Endothelial cell (in vitro differentiated cells): ENCODE measurements at places on chromosomes 12 and 14.

DNA sequence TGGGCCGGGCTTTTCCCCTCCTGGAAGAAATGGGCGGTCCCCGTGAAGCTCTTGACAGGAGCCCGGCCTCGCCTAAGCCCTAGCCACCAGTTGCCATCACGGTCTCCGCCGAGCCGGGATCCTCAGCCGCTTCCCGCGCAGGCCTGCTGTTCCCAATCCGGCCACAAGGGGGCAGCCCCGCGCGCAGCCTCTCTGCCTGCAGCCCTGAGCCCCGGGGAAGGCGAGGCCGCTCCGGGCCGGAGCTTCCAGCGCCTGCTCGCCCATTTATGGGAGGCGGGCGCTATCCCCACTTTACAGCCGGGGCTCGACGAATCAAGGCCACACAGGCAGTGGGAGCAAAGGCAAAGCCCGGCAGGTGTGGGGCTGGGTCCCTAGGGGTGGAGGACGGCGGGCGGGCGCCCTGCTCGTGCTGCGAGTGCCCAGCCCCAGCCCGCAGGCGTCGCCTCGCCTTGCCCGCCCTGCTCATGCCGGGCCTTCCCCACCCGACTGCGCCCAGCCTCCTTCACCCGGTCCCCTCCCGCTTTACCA lies 61.5 kb downstream of the LGMN start:
- DNase-seq = peak; percentile 98

DNA sequence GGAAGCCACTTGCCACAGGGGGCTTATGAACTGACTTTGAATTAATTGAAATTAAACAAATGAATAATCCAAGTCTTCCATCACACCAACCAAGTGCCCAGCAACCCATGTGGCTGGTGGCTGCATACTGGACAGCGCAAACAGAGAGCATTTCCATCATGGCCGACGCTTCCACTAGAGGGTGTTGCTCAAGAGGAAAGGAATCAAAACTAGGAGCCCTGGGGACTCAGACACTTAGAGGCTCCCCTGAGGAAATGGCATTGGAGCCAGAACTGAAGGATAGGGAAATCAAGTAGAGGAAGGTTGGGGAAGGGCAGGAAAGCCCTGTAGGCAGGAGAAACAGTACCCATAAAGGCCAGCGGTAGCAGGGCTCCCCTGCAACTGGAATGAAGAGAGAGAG lies 50.6 kb upstream of the NUAK1 start:
- no peak for DNase-seq

- no peak for DNase-seq
These were observed 59.2 kb upstream of the PELI2 start for GRCh38 chr14:56059054-56059453.

DNA sequence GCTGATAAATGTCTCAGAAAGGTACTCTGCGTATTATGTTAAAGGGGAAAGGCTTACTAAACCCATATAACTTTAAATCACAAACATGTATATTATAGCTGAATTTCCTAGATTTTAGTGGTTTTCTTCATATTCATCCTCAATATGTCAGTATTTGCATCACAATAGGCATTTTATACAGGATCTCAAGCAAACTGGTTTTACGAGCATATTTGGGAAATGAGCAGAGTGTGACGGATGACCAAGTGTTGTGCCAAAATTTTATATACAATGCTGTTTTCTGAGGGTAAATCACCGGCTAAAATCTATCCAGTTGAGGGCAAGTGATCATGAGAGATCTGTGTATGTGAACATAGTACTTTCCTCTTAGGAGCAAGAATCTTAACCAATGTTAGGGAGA lies 8.4 kb downstream of the CPM start:
- no peak for DNase-seq

DNA sequence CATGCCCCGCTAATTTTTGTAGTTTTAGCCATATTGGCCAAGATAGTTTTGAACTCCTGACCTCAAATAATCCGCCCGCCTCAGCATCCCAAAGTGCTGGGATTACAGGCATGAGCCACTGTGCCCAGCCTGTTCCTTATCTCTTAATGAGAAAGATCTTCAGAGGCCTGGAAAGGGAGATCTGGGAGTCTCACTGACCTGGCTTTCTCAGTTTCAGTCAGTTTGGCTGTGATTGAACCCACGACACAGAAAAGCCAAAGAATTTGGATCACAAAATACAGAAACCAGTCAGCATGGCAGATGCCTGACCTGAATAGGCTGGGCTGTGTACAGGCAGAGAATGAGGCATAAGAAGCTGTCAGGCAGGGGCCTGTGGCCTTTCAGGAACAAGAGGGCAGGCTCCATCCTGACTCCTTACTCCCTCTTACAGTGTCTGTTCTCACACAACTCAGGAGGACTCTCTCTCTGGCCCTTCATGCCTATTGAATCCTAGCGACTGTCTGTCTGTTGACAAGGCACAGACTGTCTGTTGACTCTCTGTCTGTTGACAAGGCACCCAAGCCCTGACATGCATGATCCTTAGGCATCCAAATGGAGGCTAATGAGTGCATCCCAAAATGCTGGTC lies 366.5 kb upstream of the CCDC196 start:
- DNase-seq = no peak

DNA sequence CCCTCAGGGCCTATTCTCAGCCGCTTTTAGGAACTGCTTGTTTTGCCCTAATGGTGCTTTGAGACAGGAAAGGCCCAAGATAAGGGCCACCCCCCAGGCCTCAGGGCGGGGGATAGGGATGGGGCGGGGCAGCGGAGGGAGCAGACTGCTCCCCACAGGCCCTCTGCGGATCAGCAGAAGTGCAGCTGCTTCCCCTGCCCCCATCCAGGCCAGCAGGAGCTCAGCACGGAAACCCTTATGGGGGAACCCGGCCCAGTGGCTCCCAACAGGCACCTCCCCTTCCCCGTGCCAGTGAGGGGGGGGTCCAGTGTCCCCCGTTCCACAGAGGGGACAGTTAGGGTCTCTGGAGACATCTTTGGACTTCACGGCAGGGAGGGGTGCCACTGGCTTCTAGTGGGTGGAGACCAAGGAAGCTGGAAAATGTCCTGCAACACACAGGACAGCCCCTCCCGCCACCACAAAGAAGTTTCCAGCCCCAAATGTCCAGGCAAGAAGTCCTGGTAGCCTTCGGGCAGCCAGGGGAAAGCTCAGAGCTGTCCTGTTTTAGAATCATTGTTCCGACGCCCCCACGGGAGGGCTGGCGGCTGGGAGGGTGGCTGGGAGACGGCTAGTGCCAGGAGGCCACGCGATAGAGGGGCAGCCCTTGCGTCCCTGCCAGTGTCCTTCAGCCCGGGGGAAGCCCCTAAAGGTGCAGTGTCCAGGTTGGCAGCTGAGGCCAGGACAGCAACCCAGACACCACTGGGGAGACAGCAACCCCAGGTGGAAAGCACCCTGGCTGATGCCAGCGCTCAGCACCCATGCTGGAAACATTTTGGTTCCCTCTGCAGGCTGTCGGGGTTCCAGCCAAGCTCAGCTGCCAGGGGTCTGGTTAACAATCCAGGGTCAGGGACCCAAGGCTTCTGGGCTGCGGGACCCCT lies 10.4 kb upstream of the GPR132 start:
- no peak for DNase-seq

DNA sequence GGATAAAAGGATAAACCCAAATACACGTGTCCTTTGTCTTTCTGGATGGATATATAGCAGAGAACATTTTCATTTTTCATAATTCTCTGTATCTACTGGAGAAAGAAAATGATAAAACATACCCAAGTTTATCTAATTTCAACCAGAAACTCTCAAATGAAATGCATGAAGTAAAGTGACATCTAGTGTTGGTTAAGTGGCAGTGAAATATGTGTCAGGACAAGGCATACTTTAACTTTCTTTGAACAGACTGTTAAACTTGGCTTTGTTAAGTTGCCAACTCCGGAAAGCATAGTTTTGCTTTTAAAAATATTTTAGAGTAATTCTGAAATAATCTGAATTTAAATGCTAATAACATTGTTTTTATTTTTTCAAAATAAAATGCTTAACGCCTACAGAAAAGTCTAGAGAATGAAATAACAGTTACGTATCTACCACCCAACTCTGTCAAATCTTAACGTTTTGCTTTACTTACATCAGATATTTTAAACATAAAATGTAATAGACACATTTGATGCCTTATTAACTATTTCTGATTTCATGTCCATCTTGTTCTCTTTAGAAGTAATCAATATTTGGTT lies 25.2 kb upstream of the NTN4 start:
- no peak for DNase-seq

GRCh38 chr12:55008944-55009585 lies 10.7 kb upstream of the NEUROD4 start:
- DNase-seq = no peak

DNA sequence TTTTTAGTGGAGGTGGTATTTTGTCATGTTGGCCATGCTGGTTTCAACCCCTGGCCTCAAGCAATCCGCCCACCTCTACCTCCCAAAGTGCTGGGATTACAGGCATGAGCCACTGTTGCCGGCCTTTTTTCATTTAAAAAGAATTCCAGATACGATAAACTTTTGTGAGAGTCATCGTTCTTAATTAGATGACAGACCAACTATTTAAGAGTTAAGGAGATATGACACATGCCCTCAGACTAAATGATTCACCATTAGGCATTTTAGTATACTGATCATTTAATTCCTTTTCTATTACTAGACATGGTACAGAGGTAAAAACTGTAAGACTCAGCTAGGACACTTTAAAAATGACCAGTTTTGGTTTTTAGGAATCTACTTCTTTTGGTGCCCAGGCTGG lies 2.4 kb downstream of the ANKRD13A start:
- no peak for DNase-seq
